Astrocyte of the spinal cord (primary cell): ENCODE measurements at places on chromosomes 3 and 15.
A peak's percentile ranks its signal among the peaks of the same experiment; 100 is the strongest.

DNA sequence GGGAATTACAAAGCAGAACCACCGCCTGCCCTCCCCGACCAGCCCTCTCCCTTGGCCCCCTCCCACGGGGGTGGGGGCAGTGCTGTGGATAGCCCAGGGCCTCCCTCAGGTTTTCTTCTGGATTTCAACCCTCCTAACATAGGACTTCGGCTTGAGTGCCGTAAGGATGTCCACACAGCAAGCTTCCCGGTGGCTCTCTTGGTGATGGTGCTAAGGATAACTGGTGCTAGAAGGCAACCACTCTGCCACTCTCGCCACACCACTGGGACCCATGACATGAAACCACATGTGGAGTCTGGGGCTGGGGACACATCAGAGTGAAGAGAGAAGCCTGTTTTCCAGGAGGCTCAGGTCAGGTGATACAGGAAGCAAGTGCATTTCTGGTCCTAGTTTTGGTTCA, 35.4 kb downstream of the SCN5A start:
- no peak for DNase-seq

DNA sequence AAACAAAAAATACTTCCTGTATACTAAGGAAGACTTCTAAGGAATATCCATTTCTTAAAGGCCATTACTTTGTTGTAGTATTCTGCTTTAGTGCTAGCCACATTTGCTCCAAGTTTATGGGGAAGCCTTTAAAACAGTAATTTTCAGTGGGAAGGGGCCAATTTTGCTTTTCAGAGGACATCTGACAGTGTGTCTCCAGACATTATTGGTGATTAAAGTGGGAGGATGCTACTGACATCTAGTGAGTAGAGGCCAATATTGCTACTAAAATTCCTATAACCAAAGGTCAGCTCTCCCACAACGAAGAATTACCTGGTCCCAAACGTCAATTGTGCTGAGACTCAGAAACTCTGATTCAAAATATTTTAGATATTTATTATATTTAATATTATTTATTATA, 24.8 kb downstream of the SLC28A2 start:
- peak; percentile 6 for DNase-seq

DNA sequence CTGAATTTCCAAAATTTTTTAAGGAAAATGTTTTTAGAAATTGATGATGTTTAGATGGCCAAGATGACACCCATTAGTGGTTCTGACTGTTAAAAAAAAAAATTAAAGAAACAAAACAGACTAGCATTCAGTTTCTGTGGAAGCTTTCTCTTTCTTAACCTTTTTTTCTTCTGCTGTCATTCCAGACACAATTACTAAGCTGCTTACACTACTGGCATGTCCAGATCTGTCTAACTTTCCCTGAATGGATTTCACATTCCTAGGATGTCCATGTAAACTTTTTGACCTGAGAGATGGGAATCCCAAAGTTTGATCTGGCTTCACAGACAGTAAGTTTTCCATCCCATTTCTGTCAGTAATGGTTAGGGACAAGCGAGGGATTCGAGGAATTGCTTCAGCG, 10.3 kb upstream of the MTMR10 start:
- no peak for DNase-seq

GRCh38 chr15:68512598-68512997, 66.2 kb upstream of the CORO2B start:
- DNase-seq = no peak

GRCh38 chr15:25671132-25671531, 192.0 kb downstream of the ATP10A start:
- DNase-seq = peak; percentile 33

DNA sequence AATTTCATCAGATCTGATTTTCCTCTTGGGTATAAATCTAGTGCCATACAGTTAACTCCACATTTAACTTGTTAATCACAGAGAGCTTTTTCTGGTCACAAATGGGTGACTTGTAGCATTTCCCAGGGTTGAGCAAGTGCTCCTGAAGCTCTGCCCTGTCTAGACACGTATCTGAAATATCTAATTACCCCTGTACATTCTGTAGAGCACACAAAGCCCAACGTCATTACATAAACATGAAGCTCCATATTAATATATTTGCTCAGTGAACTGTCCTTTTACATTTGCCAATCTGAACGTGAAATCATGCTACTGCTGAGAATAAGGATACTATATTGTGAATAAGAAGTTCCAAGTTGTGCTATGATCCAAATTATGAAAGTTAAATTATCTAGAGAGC, 49.0 kb downstream of the THBS1 start:
- no peak for DNase-seq

- peak; percentile 67 for DNase-seq
Measured at GRCh38 chr15:83200162-83200561, 7.5 kb downstream of the HDGFL3 start.

- DNase-seq = no peak
Measured at GRCh38 chr3:136653628-136654027, 98.5 kb downstream of the STAG1 start.

DNA sequence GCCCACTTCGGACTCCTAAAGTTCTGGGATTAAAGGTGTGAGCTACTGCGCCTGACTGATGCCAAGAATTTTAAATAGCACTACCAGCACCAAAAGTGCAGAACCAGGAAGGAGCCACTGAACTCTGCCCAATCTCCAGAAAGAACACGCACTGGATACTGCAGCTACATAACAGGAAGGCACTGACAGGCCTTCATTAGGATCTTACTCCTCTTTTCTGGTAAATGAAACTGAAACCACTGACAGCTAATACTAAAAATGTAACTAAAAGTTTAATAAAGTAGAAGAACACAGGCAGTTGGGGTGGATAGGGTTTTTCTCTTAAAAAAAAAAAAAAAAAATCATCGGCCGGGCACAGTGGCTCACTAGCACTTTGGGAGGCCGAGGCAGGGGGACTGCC, 74.1 kb upstream of the CHRM5 start:
- DNase-seq = no peak

DNA sequence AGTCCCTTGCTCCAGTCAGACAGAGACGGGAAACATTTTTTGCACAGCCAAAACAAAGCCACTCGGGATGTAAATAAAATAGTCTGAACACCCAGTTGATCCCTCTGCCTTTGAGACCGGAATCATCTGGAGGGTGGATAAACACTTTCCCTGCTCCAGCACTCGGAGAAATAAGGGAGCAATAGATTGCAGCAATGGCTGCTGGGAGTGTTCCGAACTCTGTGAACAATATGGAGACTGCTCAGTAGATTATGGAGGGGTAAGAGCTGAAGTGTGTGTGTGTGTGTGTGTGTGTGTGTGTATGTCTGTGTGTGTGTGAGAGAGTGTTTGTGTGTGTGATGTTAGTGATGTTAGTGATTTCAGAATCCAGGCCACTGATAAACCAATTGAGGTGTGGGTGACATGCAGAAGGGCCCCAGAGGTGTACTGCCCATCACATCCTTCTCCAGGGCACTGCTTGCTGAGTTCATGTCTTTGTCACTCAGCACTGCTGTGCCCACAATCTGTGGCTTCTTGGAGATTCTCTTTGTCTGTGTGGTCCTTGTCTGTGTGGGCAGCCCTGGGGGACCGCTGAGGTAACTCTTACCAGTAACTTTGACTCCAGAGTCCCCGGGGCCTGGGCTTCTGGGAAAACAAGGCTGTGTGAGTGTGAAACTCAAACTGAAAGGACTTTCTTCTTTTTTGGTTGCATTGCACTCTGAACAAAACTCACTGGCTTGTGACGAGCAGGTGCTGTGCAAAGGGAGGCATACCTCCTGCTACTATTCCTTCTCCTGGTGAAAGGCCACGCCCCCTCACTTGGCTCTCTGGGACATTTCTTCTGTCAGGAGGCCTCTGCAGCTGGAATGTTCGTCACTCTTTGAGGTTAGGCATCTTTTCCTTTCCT, 23.0 kb downstream of the CRYGS start:
- DNase-seq = no peak

DNA sequence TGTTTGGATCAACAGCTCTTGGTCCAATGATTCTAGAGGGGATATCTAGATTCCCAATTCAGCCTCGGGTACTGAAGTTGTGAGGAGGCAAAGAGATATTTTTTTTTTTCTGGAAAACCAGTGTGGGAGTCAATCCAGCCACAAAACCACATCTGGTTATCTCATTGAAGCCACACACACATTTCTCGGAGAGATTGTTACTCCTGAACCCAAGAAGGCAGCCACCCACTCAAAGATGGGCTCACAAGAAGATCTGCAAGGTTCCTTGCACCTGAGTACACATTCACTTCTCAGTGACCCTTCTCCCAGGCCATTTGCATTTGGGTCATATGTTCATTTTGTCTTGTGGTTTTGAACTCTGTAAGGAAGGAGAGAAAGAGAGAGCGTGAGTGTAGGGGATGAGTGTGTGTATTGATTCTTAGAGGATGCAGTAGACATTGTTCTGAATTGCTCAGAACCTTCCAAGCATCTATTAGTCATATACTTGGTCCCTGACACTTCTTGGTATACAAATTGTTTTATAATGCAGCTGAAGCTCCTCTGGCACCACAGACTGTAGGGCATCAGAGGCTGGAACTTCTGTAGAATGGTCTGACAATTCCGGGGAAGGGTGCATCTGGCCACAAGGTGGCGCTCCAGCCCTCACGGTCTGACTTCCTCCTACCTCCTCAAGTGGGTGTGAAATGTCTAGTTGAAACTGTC, 39.3 kb upstream of the TRA2B start:
- DNase-seq = peak; percentile 72

GRCh38 chr3:60707452-60708020, 543.7 kb downstream of the FHIT start:
- no peak for DNase-seq

DNA sequence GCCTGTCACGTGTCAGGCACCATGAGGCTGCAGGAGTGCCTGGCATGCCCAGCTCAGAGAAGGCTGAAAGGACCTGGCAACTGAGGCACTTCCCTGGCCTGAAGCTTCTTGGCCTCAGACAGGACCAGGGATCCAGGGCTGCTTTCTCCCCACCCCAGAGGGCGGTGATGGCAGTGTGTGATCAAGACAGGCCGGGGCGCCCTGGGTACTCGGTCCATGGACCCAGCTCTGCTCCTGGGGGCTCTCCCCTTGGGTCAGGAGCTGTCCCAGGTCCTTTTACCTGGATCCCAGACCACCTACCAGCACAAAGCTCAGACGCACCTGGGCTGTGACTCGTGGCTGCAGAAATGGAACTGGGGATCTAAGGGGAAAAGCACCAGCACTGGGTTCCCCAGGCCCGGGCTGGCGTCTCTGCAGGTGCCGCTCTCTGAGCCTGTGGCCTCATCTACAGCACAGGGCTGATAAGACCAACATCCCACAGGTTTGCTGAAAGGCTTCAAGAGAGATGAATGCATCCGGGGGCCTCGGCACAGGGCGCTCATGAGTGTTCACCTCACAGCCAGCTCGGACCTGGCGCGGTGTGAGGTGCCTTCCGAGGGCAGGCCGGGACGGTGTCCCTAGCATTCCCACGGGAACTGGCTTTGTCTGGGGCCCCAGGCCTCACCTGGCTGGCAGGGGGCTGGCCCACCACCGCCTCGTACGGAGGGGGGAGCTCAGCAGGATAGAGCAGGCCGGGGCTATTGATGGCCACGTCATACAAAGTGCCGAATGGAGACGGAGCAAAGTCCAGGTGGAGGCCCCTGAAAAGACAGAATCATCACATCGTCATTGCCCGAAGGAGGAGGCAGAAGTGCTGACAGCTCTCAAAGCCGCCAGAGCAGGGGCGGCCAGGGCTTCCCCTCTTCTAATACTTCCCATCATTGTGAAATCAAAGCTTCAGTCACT, 133.6 kb downstream of the NSMCE3 start:
- no peak for DNase-seq

GRCh38 chr3:183163563-183163962, 1.0 kb upstream of the LAMP3 start:
- DNase-seq = no peak

- DNase-seq = no peak
Measured at GRCh38 chr3:149658744-149659497, 1.1 kb upstream of the WWTR1 start.

DNA sequence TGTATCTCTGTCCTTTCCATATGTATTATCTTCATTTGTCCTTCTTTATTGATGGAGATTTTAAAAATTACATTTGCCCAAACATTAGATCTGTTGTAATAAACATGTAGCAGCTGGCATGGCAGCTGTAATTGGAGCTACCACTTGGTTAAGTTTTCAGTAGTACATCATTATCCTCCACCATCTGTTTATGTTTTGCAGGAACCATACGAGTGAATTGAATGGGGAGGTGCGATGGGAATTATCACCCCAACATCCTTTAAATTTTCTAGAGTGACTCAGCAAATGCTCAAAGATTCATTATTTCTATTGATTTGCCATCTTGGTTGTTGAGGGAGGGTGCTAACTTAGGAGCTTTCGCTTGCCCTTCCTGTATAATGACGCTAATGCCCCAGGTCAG, 32.6 kb upstream of the NOX5 start:
- DNase-seq = no peak

GRCh38 chr3:130851277-130851676, 42.6 kb upstream of the ATP2C1 start:
- no peak for DNase-seq

GRCh38 chr3:50255251-50255615, 13.7 kb upstream of the SEMA3B start:
- DNase-seq = no peak

DNA sequence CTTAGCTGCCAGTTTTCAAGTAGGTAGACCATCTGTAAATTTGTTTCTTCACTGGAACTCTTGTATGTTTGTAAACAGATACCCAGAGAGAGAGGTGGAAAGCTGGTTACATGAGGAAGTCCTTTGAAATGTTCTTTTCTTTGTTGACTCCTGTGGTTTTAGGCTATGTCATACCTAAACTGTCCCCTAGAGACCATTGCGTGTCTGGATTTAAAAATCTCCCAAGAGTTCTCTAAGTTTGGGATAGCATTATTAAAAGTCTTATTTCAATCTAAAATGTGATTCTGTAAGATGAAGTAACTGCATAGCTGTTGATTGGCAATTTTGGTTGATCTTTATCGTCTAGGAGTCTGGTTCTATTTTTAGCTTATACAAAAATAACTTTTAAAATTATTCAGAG, 127.2 kb downstream of the GHSR start:
- peak; percentile 49 for DNase-seq

GRCh38 chr15:50808728-50809127, 43.2 kb upstream of the SPPL2A start:
- DNase-seq = no peak

DNA sequence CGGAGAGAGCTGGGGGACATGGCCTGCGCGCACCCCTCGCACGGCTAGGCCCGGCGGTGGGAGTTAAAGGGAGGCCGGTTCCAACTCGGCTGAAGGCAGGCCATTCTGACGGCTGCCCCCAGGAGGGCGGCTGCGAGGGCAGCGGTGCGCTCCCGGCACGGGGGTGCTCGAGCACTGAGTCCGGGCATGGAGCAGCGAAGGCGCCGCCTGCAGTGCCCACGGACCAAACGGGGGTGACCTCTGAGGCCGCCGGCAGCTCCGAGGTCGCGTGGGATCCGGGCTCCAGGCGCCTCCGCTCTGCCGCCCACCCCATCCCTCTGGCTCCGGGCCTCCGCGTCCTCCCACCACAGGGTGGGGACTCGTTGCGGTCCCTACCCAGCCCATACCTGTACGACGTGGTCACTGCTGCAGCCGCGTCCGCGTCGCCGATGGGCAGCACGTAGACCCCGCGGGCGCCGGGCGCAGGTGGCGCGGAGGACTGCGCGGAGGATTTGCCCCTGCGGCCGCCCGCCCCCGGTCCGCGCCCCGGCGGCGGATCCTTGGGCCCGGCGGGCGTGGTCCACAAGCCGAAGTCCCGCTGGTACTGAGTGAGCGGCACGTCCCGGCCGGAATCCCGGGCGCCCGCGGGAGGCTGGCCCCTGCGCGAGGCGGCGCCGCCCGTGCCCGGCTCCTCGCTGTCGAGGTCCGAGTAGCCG, 469 bp downstream of the MAP6D1 start:
- DNase-seq = no peak
